Common myeloid progenitor, CD34-positive (primary cell): ENCODE measurements at places on chromosomes 7 and 10.
A peak's percentile ranks its signal among the peaks of the same experiment; 100 is the strongest.

- DNase-seq: no peak
Observed at GRCh38 chr7:21476429-21476828, 48.5 kb downstream of the SP4 start.

- DNase-seq: peak; percentile 61
Observed at GRCh38 chr10:101217450-101218281, 11.6 kb downstream of the LBX1 start.

GRCh38 chr7:115678086-115678982 is 352.2 kb downstream of the TFEC start:
- DNase-seq: no peak

GRCh38 chr7:80374321-80374720 is 137.5 kb downstream of the GNAT3 start:
- DNase-seq: no peak

- no peak for DNase-seq
Observed at GRCh38 chr7:84258628-84259027, 64.0 kb upstream of the SEMA3A start.

- DNase-seq: peak; percentile 61
Observed at GRCh38 chr7:24135003-24135817, 148.8 kb upstream of the NPY start.
